Activated CD4-positive, alpha-beta T cell treated with anti-CD3 and anti-CD28 coated beads for 36 hours (primary cell): ENCODE measurements at places on chromosomes 3 and 15.
A peak's percentile ranks its signal among the peaks of the same experiment; 100 is the strongest.

DNA sequence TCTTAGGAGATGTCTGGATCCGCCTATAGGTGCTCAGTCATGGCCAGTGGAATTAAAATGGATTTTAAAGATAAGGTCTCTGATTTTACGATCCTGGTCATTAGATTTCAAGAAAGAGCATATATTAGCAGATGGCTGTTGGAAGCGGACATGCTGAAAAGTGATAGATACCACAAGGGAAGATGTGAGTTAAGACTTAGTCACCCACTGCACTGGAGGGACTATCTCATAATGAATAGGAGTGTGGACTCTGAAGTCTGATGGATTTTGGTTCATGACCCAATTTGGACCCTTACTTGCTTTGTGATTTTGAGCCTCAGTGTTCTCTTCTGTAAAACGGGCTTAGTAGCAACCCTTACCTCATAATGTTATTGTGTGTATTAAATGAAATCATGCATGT, 214.7 kb downstream of the CHST2 start:
- no peak overlapping the region for H3K4me3 ChIP-seq
- no peak overlapping the region for H3K27ac ChIP-seq
- H3K4me1 ChIP-seq: no peaks in the 10 kb centered on the region
- no peaks in the 10 kb centered on the region for H3K36me3 ChIP-seq

- DNase-seq: no peak
- H3K36me3 ChIP-seq: peaks cover 36% of the 10 kb centered on the region
- no peaks in the 10 kb centered on the region for H3K27me3 ChIP-seq
- peaks cover 35% of the 10 kb centered on the region for H3K4me1 ChIP-seq
- H3K27ac ChIP-seq: peak overlapping the region; percentile 49
Measured at GRCh38 chr15:41334293-41335120, 1.8 kb downstream of the NUSAP1 start.

DNA sequence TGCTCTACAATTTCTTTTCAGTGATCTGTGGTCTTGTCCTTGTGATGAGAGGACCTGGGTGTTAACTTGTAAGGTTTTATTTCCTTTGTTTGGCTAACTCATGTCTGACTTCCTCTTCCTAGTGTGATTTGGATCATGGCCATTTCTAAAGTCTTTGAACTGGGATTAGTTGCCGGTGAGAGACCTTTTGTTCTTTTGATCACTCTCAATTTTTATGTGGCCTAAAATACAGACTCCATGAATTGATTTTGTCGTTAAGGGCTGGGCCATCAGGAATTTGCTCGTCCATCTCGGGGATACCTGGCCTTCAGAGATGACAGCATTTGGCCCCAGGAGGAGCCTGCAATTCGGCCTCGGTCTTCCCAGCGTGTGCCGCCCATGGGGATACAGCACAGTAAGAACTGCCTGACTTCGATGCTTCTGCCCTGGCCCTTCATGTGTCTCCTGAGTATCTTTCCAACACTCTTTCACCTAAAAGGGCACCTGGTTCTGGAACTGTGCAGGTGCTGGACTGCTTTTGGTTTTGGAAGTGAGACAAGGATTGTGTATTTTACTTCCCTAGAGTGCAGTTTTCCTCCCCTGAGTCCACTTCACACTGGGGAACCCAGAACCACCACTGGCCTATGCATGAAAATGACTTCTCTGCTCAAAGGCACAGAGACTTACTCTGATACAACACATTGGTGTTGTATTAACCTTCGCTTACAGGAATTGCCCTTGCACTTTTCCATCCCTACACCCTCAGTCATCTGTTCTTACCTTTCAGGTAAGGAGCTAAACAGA, 13.1 kb upstream of the LRRC2 start:
- DNase-seq: no peak
- peaks cover 3% of the 10 kb centered on the region for H3K4me1 ChIP-seq
- peaks cover 6% of the 10 kb centered on the region for H3K27me3 ChIP-seq
- H3K36me3 ChIP-seq: no peaks in the 10 kb centered on the region

GRCh38 chr3:191470080-191470479, 9.1 kb downstream of the PYDC2 start:
- H3K4me3 ChIP-seq: no peak overlapping the region
- no peak overlapping the region for H3K27ac ChIP-seq
- no peaks in the 10 kb centered on the region for H3K36me3 ChIP-seq
- peaks cover 3% of the 10 kb centered on the region for H3K27me3 ChIP-seq
